HS-27A (cell line): ENCODE measurements at places on chromosomes 7 and 10.

- no peak for DNase-seq
Observed at GRCh38 chr7:12802070-12802469, 114.6 kb downstream of the ARL4A start.

GRCh38 chr7:41682422-41682821 lies 20.5 kb downstream of the INHBA start:
- DNase-seq: no peak

DNA sequence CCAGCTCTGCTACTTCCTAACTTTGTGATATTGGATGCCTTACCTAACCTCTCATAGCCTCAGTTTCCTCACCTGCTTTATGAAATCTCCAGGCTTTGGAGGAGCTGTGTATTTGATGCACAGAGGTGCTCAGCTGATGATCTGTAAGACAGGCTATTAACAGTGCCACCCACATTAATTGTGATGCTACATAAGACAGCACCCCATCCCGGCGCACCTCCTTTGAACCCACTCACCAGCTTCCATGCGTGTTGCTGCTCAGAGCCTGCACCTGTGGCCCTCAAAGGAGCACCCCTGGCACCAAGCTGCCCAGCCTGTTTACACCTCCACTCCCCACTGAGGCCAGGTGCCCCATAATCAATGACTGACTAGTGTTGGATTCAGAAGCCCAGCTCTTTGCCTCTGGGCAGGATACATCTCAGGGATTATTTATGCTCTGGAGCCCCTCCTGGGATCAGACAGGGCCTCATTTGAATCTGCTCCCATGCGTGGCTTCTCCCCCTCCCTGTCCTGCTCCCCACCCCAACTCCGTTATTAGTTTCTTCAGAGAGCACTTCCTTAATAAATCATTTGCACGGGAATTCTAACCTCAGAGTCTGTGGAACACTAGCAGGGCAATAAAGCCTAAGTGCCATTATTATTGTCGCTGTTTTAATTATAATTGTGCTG lies 87.7 kb downstream of the GFRA1 start:
- DNase-seq: no peak

- no peak for DNase-seq
Observed at GRCh38 chr7:154776350-154776749, 226.6 kb downstream of the PAXIP1 start.

DNA sequence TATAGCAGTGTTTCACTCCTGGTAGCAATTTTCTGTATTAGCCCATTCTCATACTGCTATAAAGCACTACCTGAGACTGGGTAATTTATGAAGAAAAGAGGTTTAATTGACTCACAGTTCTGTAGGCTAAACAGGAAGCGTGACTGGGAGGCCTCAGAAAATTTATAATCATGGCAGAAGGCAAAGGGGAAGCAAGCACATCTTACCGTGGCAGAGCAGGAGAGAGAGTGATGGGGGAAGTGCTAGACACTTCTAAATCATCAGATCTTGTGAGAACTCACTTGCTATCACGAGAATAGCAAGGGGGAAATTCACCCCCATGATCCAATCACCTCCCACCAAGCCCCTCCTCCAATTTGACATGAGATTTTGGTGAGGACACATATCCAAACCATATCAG lies 131.6 kb upstream of the EFCAB10 start:
- DNase-seq: no peak

GRCh38 chr7:2545746-2546425 lies 9.4 kb downstream of the BRAT1 start:
- DNase-seq: no peak

GRCh38 chr7:33310546-33310945 lies 181.2 kb downstream of the BBS9 start:
- DNase-seq: no peak

DNA sequence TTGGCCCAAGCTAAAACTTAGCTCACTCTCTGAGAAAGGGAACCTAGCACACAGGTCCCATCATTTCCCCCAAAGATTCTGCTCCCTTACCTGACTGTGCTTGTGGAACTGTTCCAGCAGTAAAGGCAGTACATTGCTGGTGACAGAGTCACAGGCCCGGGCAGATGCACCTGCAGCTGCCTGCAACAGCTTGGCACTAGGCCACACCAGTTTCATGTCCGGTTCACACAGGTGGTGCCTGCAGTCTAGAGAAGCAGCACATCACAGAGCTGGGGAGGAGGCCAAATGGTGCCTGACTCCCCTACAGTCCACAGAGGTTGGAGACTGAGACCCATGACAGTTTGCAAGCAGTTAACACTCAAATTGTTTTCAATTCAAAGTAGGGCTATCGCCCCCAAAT lies 22.2 kb downstream of the ZDHHC16 start:
- DNase-seq: no peak

DNA sequence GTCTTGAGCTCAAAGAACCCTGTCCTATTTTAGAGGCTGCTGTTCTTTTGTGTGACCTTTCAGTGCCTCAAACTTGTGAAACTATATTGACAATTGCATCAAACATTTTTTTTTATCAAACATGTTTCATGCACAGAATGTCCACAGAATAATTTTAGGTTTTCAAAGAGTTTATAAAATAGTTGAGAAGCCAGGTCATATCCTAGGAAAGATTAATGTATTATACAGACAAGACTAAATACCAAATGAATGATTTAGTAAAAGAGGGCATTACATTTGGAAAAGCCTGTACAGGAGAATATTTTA lies 67.0 kb downstream of the CDK6 start:
- no peak for DNase-seq

GRCh38 chr10:114470956-114471905 lies 66.9 kb upstream of the AFAP1L2 start:
- no peak for DNase-seq

- DNase-seq: no peak
Observed at GRCh38 chr7:90180649-90181048, 26.4 kb downstream of the STEAP1 start.

DNA sequence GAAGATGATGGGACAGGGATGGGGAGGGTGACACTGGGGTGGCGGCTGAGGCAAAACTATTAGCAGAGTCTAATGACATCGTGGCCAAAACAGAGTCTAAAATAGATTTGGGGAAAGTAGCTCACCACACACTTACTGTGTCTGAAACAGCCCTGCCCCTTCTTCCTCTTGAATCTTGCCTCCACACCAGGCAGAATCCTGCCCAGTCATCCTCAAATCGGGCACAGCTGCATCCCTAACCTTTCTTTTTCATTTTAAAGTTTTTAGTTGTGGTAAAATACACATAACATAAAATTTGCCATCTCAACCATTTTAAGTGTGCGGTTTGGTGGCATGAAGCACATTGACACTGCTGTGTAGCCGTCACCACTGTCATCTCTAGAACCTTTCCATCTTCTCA lies 90.0 kb downstream of the PRKAG2 start:
- DNase-seq: no peak

GRCh38 chr10:92573798-92574547 lies at the start of gene IDE:
Gene IDE, minus strand, starts transcription at chr10:92574093. Its CDS starts 74 bp downstream, at chr10:92574019.
- DNase-seq: no peak

- DNase-seq: no peak
Observed at GRCh38 chr7:2059964-2060700, 172.6 kb downstream of the MAD1L1 start.

DNA sequence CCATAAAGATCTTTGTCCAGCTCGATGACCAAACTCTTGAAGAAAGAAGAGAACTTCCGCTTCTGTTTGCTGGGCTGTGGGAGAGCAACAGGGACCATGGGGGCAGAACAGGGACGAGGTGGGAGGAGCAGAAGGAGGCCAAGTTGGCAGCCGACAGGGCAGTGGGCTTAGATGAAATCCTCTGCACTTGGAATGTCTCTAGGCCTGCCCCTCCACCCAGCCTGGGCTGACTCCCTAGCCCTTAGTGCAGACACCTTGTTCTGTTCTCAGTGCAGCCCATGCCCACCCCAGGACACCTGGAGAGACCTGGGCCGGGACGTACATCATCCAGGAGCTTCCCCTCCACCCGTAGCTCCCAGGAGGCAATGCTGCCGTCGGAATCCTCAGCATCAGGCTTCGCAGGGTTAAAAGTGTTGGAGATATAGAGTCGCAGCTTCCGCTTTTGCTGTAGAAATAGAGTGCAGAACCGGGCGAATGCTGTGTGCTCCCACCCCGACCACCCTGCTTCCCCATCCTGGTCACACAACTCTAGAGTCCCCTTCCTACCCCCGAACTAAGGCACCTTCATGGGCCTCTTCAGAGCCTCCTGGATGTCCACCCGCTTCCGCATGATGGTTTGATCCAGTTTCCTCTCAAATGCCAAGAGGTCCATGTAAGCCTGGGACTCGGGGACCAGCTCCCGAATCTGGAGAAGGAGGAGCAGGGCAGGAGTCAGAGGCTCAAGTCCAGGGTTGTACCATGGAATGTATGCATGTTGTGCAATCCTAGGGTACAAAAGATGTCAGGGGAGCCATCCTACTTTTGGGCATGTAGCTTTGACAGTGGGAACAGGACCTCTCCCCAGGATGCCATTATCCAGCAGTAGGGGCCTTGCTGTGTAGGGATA lies 6.1 kb downstream of the SMARCD3 start:
- no peak for DNase-seq

GRCh38 chr7:152733286-152733934 lies 26.1 kb upstream of the ACTR3B start:
- DNase-seq: no peak

- DNase-seq: no peak
Observed at GRCh38 chr7:5702876-5703571, 78.4 kb downstream of the RNF216 start.

GRCh38 chr7:55469271-55469681 lies 103.0 kb downstream of the VOPP1 start:
- no peak for DNase-seq

DNA sequence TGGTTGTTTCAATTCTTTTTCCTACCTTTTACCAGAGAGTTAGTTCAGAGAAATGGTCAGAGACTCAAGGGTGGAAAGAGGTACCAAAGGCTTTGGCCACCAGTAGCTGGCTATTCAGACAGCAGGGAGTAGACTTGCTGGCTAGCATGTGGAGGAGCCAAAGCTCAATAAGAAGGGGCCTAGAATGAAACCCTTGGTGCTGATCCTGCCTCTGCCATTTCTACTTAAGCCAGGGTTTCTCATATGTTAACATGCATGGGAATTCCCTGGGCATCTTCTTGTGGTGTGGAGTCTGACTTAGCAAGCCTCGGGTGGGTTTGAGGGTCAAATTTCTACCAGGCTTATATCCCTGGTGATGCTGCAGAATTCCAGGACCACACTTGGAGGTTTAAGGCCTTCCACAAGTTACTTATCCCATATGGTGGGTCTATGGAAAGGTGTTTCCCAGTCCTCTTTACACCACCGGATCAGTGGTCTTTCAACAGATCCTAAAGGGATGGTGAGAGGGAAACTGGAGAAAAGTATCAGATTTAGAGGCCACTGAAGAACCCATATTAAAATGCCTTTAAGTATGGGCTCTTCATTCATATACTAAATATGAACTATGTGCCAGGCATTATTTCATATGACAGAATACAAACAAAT lies 3.2 kb downstream of the IL6 start:
- no peak for DNase-seq

- no peak for DNase-seq
Observed at GRCh38 chr10:88642963-88643362, 21.3 kb upstream of the LIPF start.

- no peak for DNase-seq
Observed at GRCh38 chr10:118621304-118621942, 26.0 kb upstream of the PRLHR start.

DNA sequence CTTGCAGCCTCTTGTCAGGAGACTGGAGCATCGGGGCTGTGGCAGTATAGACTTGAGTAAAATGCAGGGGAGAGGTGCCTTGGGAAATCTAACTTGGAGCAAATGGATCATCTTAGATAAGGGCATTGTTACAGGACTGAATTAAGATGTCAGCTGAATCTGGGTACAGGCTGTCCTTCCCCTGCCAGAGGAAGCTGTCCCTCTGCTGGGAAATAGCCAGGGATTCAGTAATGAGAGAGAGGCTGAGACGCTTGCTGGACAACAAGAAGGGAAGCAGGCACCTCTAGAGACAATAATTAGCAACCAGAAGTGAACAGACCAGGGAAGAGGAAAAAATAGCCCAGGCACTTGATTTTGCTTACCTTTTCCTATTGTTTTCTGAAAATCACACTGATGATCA lies 20.7 kb upstream of the RAPGEF5 start:
- DNase-seq: no peak

GRCh38 chr7:97215556-97215955 lies 98.1 kb downstream of the SDHAF3 start:
- DNase-seq: no peak

- no peak for DNase-seq
Observed at GRCh38 chr7:108461840-108462239, 5.6 kb upstream of the NRCAM start.

DNA sequence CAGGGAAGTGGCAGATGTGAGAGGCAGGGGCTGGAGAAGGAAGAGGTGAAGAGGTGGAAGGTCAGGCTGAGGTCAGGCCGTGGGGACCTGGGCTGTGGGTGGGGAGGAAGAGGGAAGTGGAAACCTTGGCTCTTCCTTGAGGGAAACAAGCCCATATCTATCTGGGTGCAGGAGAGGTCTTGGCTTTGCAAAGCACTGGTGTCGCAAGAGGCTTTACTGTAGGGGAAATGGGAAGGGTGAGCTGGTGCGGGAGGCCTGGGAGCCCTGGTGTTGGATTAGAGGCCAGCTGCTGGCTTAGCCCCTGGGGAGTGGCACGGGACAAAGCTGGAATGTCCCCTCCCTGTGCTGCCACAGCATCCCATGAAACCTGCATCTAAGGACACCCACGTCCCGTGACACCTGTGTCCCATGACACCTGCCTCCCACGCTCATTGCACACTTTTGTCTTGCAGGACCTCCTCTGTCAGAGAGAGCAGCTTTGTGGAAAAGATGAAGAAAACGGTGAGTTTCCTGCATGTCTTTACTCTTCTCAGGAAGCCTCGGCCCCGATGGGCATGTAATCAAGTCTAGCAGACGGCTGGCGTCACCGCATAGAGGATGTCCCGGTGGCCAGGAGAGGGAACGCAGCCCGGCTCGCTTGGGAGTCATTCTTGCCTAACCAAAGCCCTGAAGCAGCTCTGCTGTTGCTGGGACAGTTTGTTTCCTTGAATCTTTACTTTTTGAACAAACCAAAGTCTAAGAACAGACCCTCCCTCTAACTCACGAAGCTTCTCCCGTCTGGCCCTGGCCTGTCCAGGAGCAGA lies 22.2 kb downstream of the TMEM120A start:
- DNase-seq: no peak

- no peak for DNase-seq
Observed at GRCh38 chr10:6721964-6722615, 142.0 kb upstream of the PRKCQ start.

GRCh38 chr7:3436746-3437145 lies 135.7 kb downstream of the SDK1 start:
- DNase-seq: no peak

GRCh38 chr7:53325061-53325460 lies 289.6 kb downstream of the POM121L12 start:
- DNase-seq: no peak

DNA sequence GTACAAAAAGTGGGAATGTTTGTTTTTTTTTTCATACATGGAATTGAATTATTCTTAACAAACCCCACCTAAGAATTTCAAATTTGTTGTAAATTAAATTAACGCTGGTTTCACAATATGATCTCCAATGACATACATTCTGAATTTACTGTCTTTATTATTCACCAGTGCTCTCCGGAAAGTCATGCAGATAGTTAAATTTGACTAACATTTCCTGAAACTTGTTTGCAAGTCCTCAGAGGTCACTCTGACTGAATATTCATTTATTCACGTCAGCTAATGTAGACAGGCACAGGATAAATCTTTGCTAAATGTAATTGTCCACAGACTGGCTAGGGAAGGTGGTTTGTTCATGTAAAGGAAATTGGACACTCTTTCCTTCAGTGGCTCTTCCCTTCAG lies 730.4 kb downstream of the PHTF2 start:
- DNase-seq: peak; percentile 23
